ENCODE measurements at places on chromosomes 2 and 18. TPM values are rescaled to one million over a fixed set of nuclear protein-coding genes. Genes with fewer than 3 reads are reported as not detected.

DNA sequence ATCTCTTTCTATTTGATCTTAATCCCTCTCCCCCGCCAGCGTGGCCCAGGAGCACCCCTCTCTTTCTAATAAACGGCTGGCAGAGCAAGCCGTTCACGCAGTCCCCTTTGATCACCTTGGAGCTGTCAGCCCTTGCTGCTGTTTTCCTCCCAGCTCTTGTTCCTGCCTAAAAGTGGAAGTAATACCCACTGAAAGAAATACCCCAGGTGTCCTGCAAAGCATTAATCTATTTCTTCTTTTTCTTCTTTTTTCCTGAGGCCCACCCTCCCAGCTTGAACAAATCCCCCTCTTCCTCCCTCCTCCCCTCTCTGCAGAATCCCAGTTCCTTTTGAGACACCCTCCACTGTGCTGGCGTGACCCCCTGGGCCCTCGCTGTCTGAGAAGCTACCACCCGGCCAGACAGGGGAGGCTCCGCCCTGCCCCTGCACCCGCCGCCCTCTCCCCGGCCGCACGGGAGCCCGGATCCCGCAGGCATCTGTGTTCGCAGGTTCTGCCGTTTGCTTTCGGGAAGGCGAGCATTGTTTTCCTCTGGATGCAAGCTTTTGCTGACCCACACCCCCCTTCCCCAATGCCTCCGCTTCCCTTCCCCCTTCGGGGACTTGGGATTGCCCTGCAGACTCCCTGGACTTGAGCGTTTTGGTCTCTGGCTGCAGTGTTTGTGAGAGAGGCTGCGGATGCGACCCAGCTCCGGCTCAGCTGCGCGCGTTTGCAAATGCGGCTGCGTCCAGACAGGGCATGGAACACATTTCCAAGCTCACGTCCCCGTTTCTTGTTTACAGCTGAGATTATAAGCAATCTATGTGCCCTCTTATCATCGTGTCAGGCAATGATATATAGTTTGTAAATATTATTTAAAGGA is 631.5 kb downstream of the NYAP2 start:
- DNase-seq = peak; percentile 69
- peak overlapping the region; percentile 89 for H3K27ac ChIP-seq
- H3K36me3 ChIP-seq = no peaks in the 10 kb centered on the region
- H3K4me3 ChIP-seq = peak overlapping the region; percentile 52
- peaks cover 6% of the 10 kb centered on the region for H3K4me1 ChIP-seq

- H3K27ac ChIP-seq = no peak overlapping the region
- DNase-seq = no peak
These were observed 158.2 kb upstream of the RAB12 start for GRCh38 chr18:8450898-8451665.

DNA sequence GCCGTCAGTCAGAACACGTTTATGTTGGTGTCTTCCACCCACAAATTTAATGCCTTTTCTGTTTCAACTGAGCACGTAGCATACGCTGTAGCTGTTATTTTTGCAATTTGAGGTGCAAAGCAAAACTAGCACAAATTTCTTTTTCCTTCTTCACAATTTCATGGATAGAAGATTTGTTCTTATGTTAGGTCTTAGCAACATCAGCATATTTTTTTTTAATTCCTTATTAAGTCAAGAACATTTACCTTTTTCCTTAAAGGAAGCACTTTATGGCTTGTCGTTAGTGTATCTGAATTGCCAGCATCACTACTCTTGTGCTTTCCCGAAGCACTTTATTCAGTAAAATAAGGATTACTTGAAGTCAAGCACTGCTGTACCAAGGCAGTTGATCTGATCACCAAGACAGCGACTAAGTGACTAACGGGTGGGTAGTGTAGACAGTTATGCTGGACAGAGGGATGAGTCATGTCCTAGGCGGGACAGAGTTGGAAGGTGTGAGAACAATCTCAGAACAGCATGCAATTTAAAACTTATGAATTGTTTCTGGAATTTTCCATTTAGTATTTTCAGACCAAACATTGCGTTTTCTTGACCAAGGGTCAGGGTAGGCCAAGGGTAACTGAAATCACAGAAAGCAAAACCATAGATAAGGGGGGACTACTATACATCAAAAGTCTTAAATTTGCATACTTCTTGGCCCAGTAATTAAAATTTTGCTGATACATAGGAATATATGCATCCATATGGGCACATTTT is 13.3 kb downstream of the BABAM2 start:
- H3K4me3 ChIP-seq = no peak overlapping the region
- no peaks in the 10 kb centered on the region for H3K36me3 ChIP-seq
- H3K27ac ChIP-seq = no peak overlapping the region
- DNase-seq = peak; percentile 52
- peaks cover 4% of the 10 kb centered on the region for H3K4me1 ChIP-seq

DNA sequence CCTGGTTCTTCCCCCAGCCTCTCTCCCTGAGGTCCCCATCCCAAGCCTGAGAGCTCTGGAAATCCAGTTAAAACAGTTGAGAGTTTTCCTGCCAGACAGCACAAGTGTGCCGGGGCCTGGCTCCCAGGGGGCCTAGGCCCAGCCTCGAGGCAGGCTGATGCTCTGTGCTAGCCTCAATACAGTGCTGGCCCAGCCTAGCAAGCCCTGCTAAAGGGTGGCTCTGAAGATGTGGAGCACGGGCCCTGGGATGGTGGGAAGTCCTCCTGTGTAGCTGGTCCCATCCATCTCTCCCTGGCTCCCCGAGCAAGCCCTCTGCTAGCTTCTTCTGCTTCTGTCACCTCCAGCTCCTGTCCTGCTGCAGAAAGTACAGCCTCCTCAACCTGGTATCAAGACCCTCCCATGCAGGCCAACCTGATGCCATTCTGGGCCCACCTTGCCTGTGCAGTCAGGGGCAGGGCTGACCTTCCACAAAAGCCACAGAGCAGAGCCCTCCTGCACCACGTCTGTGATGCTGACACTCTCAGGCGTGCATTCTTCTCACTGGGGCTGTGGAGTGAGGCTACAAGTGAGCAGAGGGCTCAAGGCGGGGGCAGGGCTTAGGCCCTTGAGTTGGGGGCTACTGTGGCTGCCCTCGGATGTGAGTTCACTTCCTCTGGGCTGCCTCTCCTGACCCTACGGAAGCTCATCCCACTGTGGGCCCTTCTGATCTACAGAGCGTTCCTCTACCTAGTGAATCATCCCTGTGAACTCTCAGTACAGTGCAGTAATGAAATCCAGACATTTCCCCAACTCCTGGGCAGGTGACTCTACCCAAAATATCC is 60.1 kb upstream of the LAPTM4A start:
- H3K36me3 ChIP-seq = no peaks in the 10 kb centered on the region
- no peak for DNase-seq
- H3K27me3 ChIP-seq = no peaks in the 10 kb centered on the region
- no peak overlapping the region for H3K27ac ChIP-seq

Gene RASGRP3
- 3.0 TPM for total RNA-seq

DNA sequence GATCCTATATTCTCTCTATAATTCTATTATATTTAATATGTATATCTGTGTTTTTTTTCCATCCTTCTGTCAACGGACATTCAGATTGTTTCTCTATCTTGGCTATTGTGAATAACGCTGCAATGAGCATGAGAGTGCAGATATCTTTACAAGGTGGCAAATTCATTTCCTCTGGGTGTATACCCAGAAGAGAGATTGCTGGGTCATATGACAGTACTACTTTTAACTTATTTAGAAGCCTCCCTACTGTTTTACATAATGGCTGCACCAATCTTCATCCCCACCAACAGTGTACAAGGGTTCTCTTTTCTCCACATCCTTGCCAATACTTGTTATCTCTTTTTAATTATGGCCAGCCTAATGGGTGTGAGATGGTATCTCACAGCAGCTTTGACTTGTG is 66.5 kb downstream of the TSPYL6 start:
- DNase-seq = no peak
- no peak overlapping the region for H3K27ac ChIP-seq
- no peaks in the 10 kb centered on the region for H3K4me1 ChIP-seq
- no peak overlapping the region for H3K4me3 ChIP-seq

Gene C2orf81
- total RNA-seq = under 0.01 TPM

GRCh38 chr2:178804791-178805190 is 2.4 kb downstream of the TTN start:
- DNase-seq = peak; percentile 16
- no peaks in the 10 kb centered on the region for H3K27me3 ChIP-seq
- H3K27ac ChIP-seq = no peak overlapping the region
- no peaks in the 10 kb centered on the region for H3K36me3 ChIP-seq
- no peak overlapping the region for H3K4me3 ChIP-seq
- no peaks in the 10 kb centered on the region for H3K4me1 ChIP-seq

DNA sequence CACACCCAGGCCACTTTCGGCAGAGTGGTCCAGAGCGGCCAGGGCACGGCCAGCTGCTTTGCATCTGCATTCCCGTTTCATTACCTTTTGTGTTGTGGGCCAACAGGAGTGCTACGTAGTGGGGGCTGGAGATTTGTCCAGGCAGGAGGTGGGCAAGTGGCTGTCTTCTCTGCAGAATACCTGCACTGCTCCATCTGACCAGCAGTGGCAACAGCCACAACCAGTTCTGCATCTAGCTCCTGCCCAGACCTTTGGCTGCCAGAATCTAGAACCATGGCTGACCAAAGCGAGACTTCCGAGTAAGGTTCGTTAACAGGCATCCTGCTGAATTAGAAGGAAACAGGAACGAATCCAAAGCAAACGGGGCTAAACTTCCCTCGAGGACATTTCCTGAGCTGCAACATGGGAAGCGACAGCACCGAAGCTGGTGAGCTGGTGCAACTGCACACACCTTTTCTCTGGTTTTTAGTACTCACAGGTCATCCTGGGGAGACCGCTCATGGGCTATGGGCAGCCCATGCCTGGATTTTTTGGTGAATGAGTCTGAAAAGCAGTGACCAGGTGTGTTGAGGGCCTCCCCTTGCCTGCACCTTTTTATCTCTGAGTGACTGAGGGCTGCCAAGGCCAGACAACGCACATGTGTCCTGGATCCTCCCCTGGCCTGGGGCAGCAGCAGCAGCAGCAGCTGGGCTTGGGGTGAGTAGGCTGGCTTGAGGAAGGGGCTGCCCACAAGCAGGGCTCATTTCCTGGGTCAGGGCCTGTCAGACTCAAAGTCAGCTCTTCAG is 10.5 kb downstream of the GDF7 start:
- H3K27ac ChIP-seq = no peak overlapping the region
- no peak overlapping the region for H3K4me3 ChIP-seq
- no peak for DNase-seq

- H3K4me1 ChIP-seq = no peaks in the 10 kb centered on the region
- H3K4me3 ChIP-seq = no peak overlapping the region
These were observed 62.3 kb upstream of the GREB1L start for GRCh38 chr18:21179590-21180220.

DNA sequence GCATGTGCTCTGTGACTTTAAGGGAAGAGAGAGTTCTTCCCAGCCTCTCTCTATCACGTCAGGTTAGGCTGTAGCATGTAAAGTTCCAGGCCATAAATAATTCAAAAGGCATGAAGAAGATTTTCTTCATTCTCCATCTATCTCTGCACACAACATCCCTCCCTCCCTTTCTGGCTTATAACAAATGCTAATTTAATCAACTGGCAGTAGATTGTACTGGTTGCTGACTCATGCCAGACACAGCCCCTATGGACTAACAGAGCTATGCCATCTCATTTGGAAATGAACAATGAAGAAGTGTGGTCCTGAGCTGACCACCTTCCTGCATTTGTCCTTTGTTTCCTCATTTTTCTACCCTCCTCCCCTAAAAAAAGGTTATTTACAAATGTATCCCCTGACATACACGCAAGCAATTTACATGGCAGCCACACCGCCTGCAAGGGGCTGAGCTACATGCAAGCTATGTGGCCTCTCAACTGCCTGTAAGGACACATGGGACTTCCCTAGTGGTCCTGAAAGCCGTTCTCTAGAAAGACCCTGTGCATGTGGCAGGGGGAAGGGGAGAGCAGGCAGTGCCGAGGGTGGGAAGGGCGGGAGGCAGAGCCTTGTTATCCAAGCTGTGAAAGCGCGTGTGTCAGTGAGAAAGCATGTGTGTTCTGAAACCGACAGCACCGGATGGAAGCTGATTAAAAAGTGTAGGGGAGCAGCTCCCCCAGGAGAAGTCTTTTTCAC is 90.9 kb upstream of the KLF7 start:
- peak; percentile 71 for DNase-seq
- H3K4me3 ChIP-seq = no peak overlapping the region
- peaks cover 66% of the 10 kb centered on the region for H3K4me1 ChIP-seq
- no peaks in the 10 kb centered on the region for H3K27me3 ChIP-seq
- H3K36me3 ChIP-seq = no peaks in the 10 kb centered on the region

Gene PLEK
- total RNA-seq = under 0.01 TPM

GRCh38 chr18:6257950-6258349 is 156.8 kb downstream of the L3MBTL4 start:
- H3K36me3 ChIP-seq = no peaks in the 10 kb centered on the region
- H3K4me3 ChIP-seq = no peak overlapping the region
- no peak overlapping the region for H3K27ac ChIP-seq
- DNase-seq = no peak
- H3K4me1 ChIP-seq = no peaks in the 10 kb centered on the region

GRCh38 chr18:62688743-62689317 is 26.5 kb upstream of the PHLPP1 start:
- no peak overlapping the region for H3K27ac ChIP-seq
- H3K27me3 ChIP-seq = peaks cover 4% of the 10 kb centered on the region
- no peak overlapping the region for H3K4me3 ChIP-seq
- H3K36me3 ChIP-seq = no peaks in the 10 kb centered on the region
- H3K4me1 ChIP-seq = no peaks in the 10 kb centered on the region
- DNase-seq = no peak

DNA sequence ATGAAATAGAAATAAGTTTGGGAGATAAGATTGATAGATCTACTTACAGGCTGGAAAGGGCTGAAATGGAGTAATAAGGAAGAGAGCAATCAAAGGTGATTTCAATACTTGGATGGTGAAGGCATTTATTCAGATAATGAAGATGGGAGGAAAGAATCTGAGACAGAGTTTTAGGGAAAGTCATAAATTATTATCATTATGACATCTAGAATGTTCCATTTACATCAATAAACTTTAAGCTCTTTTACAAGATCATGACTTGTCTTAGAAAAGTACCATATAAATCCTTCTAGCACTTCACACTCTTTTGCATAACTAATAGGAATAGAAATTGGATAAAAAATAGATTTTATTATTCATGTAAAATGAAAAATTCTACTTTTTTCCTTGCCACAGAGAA is 2.2 kb downstream of the SCN9A start:
- H3K4me3 ChIP-seq = no peak overlapping the region
- H3K27me3 ChIP-seq = no peaks in the 10 kb centered on the region
- no peak overlapping the region for H3K27ac ChIP-seq
- H3K36me3 ChIP-seq = no peaks in the 10 kb centered on the region

- no peaks in the 10 kb centered on the region for H3K36me3 ChIP-seq
- DNase-seq = no peak
- no peaks in the 10 kb centered on the region for H3K4me1 ChIP-seq
- peaks cover 28% of the 10 kb centered on the region for H3K27me3 ChIP-seq
- no peak overlapping the region for H3K27ac ChIP-seq
- no peak overlapping the region for H3K4me3 ChIP-seq
These were observed 30.5 kb upstream of the MAL start for GRCh38 chr2:94994914-94995552.

- no peaks in the 10 kb centered on the region for H3K27me3 ChIP-seq
- H3K4me1 ChIP-seq = no peaks in the 10 kb centered on the region
- no peak overlapping the region for H3K27ac ChIP-seq
- no peak for DNase-seq
- H3K36me3 ChIP-seq = no peaks in the 10 kb centered on the region
These were observed 30.2 kb downstream of the RBM45 start for GRCh38 chr2:178142274-178143065.

Measured in IMR-90 (cell line).